Aorta (tissue), 5 donors: ENCODE measurements at places on chromosomes 1 and 21. TPM values are rescaled to one million over a fixed set of nuclear protein-coding genes. Genes with fewer than 3 reads are reported as not detected.

DNA sequence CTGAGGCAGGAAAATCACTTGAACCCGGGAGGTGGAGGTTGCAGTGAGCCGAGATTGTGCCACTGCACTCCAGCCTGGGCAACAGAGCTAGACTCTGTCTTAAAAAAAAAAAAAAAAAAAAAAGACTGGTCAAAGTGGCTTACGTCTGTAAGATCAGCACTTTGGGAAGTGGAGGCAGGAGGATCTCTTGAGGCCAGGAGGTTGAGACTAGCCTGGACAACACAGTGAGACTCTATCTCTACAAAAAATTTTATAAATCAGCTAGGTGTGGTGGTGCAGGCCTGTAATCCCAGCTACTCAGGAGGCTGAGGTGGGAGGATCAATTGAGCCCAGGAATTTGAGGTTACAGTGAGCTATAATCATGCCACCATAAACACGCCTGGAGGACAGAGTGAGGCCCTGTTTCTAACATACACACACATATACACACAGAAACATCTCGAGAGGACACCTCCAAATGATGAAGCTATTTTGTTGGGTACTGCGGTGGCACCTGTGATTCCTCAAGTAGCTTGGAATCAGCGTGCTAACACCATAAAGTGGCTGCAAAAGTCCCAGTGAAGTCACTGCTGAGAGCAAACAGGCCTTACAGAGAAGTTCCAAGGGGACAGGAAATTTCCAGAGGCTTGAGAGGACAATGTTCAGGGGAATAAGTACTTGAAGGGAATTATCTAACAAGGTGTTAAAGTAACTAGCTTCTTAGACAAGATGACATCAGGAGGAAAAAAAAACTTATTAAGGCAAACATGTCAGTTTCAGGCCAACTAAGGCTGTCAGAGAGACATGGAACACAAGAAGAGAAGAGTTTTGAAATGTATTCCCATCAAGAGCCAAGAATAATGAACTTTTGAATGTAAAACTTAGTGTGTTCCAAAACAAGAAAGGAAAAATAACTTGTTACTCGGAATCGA, 1.3 kb downstream of the NADK start:
- no peak for DNase-seq
- no peaks in the 10 kb centered on the region for H3K36me3 ChIP-seq
- H3K4me3 ChIP-seq: no peak overlapping the region
- peak overlapping the region; percentile 62 for H3K27ac ChIP-seq

The LGR6 gene
- total RNA-seq: 31.7 TPM

DNA sequence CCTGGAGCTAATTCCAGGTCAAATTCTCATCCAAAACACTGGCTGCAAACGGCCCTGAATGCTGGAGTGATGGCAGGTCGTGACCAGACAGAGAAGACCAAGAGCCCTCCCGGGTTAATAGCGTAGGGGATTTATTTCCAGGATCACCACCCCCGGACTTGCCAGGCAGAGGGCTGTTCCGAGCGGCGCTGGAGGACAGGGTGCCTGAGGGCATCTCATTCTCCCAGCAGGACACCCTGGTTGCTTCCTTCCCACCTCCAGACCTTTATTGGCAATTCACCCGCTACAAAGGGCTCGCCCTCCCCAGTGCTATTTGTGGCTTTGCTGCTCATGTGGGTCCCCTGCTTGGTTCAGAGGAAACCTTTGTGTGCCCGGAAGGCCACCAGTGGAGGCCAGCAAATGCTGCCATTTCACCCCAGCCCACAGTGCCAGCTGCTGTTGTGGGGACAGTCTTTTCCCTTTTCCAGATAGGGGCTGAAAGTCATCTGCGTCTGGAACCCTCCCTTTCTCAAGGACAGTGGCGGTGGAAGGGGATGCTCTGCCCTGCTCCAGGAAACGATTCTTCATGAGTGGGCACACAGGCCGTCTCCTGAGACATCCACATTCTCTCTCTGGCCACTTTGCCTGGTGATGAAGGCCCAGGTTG, 19.0 kb upstream of the C1orf174 start:
- no peaks in the 10 kb centered on the region for H3K27me3 ChIP-seq
- H3K36me3 ChIP-seq: no peaks in the 10 kb centered on the region
- no peak overlapping the region for H3K27ac ChIP-seq
- no peak for DNase-seq

- H3K27ac ChIP-seq: no peak overlapping the region
- no peak overlapping the region for H3K4me3 ChIP-seq
- no peak for DNase-seq
- H3K27me3 ChIP-seq: no peaks in the 10 kb centered on the region
Observed at GRCh38 chr1:87399701-87400100, 71.0 kb downstream of the LMO4 start.

DNA sequence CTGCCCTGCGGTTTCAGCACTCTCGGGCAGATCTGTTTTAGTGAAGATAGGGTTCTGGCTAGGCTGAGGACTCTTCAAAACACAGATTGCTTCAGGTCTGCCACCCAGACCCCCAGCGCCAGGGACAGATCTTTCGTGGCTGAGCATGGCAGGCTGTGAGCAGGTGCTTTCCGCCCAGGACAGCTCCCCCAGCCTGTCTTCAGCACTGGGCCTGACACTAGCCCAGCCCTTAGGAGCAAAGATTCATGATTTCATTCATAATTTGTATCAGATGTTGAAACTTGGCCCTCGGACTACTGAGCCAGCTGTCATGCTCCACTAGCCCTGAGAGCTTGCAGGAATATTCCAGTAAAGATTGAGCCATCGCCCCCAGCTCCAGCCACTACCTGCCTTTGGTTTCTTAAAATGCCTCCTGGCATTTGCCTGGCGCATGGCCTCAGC, 5.9 kb downstream of the ADPRS start:
- no peak overlapping the region for H3K27ac ChIP-seq
- H3K4me3 ChIP-seq: no peak overlapping the region
- H3K27me3 ChIP-seq: no peaks in the 10 kb centered on the region
- no peaks in the 10 kb centered on the region for H3K4me1 ChIP-seq

DNA sequence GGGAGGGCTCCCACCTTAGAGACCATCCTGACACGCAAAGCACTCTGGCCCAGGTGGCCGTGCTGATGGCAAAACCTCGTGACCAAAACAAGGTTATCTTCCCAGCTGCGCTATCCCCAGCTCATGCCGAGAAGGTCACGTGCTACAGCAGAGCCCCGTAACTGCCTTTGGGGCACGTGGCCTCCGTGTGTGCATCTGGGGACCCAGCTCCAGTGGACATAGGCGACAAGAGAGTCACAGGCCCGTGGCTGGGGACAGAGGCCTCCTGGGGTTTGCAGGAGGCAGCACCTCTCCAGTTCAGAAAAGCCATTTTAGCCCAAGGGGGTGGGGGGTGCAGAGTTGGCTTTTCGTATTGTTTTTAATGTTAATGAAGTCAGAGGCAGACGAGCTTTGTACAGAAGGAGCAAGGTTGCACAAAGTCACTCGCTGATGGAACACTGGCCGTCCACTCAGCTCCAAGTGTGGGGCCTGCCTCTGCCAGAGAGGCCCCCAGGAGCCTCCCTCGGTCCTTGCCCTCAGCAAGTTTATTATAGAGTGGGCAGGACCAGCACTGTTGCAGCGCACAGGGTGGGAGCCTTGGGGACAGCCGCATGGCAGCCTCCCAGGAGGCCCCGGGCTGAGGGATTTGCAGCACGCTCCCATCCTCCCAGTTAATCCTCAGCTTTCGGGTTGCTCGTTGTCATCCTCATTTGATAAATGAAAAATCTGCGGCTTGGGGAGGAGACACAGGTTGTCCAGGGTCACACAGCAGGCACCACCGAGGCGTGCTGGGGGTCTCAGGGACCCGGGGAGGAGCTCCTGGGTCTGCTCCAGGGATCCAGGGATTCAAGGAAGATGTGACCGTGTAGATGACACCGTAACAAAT, 8.0 kb upstream of the PDE9A start:
- H3K27ac ChIP-seq: no peak overlapping the region
- peak; percentile 47 for DNase-seq
- H3K4me3 ChIP-seq: no peak overlapping the region
- no peaks in the 10 kb centered on the region for H3K4me1 ChIP-seq

GRCh38 chr21:20735257-20735656, 263.0 kb upstream of the NCAM2 start:
- H3K27me3 ChIP-seq: no peaks in the 10 kb centered on the region
- no peak overlapping the region for H3K27ac ChIP-seq
- no peak for DNase-seq
- no peak overlapping the region for H3K4me3 ChIP-seq
- H3K36me3 ChIP-seq: no peaks in the 10 kb centered on the region
- no peaks in the 10 kb centered on the region for H3K4me1 ChIP-seq
